ENCODE measurements at places on chromosomes 12 and 14.

- no peak for DNase-seq
Observed at GRCh38 chr14:60632257-60632656, 17.0 kb downstream of the SIX1 start.

DNA sequence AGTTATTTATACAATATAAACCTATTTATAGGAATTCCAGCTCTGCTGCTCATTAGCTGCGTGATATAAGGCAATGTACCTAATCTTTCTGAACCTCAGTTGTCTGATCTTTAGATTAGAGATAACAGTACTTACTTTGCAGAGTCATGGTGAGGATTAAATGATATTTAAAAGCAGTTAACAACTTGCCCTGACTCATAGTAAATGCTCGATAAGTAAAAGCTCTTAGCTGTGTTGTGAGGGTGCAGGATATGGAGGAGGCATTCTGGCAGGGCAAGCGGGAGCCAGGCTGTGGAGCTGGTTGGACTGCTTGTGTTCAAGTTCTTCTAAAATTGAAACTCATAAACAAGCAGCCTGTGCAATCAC is 140.0 kb upstream of the PRICKLE1 start:
- DNase-seq = no peak

DNA sequence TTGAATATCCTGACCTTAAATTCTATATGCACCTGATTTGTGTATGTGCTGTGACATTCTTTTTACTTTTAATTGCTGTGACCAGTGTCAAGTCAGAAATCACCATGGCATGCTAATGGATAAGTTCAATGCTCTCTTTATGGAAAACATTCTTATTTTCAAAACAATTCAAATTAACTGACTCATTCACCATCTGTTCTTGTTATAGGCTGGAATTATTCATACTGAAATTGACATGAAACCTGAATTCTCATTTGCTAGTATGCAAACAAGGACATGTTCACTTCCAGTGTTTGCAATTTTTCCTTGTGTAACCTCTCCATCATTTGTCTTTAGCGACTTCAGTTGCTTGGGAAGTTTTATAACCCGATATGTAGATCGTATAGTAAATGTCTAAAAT is at the start of gene TAS2R30:
Gene TAS2R30 (minus strand): TSS at position 340 of the 400 bp plus-strand sequence. CDS start 400 bp downstream, outside the sequence.
- DNase-seq = no peak

- no peak for DNase-seq
Observed at GRCh38 chr12:2011643-2012607, 7.7 kb upstream of the DCP1B start.

- DNase-seq = no peak
Observed at GRCh38 chr14:100467046-100467750, 120.0 kb downstream of the BEGAIN start.

DNA sequence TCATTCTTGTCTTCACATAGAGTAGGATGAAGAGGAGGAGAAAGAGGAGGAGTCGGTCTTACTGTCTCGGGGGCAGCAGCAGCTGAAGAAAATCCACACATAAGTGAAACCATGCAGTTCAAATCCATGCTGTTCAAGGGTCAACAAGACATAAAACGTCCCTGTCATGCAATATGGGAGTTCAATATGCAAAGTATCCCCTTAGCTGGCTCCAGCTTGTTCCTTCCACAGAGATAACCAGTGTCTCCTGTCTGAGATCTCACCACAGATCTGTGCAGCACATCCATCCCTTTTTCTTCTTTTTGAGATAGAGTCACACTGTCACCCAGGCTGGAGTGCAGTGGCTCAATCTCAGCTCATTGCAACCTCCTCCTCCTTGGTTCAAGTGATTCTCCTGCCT is 357.5 kb downstream of the GALC start:
- DNase-seq = no peak

DNA sequence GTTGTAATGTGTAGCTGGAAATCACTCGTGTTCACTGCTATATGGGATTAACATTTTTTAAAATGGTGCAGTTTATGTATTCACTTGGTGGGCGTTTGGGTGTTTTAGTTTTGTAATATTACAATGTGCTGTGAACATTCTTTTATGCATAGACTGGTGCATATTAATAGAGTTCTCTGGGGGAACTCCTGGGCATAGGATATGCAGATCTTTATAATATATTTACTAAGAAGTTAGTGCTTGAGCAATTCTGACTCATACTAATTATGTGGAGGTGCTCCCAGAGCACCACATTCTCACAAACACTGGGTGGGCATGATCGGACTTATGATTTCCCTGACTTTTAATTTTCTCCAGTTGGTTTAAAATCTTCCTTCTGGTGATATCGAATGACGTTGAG is 342.3 kb downstream of the PDZRN4 start:
- DNase-seq = no peak

DNA sequence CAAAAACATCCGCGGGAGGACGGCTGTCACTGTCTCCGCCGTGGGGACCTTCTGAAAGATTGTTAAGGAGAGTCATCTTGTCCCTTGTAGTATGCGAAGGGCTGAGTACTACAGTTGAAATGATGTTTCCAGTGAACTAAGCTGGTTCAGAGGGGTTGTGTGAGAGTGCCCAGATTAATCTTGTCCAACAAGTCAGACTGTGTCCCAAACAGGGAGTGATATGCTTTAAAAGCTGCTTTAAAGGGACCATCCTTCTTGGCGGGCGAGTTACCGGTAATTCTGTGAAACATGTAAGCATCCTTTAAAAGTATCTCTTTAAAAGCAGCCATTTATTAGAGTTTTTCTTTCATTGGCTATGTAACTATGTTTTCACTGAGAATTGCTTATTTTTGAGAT is 1.1 kb downstream of the WDR20 start:
- DNase-seq = no peak

GRCh38 chr12:7103837-7104584 is 5.0 kb downstream of the C1RL start:
- DNase-seq = no peak

DNA sequence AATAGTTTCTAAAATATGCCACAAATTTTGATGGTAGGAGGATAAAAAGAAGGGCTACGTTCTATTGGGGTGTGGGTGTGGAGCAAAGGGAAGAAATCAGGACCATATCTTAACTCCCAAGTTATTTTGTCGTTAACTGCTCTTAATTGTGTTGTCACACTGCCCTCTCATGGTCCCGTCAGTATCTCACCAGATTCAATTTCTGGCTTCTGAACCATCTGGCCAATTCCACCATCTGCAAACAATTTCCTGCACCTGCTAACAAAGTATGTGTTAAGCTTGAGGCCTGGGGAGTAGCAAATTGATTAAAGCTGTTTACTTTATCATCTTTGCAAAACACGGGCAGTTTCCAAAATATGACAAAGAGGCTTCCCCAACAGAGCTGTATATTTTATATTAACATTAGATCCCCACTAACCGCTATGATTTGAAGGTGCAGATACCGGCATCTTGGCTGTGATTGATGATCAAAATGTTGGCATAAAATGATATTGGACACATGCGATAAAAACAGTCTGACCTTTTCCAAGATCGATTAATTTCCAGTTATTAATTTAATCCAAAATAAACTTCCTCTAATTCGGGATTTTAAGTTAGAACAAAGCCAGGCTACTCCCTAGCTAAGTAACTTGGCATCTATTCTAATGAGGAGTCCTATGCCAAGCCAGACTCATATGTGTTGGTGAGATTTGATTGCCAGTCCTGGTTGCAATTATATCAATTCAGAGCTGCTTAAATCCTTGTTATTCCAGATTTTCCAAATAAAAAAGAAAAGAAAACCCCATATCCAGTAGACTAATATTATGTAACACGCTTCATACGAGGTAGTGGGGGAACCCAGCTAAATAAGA is 6.9 kb upstream of the DNM1L start:
- DNase-seq = no peak
